Activated CD4-positive, alpha-beta T cell treated with anti-CD3 and anti-CD28 coated beads, Interleukin-2, amount 50 U/mL, for 24 hours (primary cell): ENCODE measurements at places on chromosomes 6 and 20.
A peak's percentile ranks its signal among the peaks of the same experiment; 100 is the strongest.

DNA sequence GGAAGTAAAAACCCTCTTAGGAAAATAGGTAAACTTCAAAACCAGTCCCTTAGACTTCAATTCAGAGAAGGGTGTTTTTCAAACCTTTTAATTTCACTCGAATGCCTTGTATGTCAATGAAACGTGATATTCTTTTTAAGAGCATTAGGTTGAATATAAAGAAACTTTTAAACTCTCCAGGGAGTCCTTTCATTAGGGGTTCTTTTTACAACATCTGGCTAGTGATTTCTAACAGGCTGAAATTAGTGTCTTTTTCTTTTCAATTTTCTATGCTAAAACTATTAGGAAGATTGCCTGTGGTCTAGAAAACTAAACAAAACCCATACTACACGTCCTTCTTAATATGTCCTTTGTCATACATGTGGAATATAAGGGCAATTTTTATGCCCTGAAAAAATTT lies 569.7 kb upstream of the CITED2 start:
- no peak for DNase-seq

DNA sequence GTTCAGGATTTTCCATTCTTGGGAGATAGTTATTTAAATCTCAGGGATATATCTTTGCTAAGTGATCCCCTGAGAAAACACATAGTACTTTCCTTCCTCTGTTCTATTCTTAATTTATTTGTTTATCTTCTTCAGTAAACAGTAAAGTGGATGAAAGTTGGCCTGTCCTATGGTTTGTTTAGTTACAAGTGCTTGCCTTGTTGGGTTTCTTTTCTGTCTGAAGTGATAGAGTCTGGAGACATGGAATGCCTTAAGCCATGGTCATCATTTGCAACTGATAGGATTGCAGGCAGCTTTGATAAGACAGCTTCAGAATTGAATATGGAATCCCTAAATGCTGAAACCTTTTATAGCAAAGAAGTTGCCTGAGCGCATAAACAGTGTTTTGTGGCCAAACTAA lies 4.9 kb downstream of the ADGRG6 start:
- DNase-seq: no peak

DNA sequence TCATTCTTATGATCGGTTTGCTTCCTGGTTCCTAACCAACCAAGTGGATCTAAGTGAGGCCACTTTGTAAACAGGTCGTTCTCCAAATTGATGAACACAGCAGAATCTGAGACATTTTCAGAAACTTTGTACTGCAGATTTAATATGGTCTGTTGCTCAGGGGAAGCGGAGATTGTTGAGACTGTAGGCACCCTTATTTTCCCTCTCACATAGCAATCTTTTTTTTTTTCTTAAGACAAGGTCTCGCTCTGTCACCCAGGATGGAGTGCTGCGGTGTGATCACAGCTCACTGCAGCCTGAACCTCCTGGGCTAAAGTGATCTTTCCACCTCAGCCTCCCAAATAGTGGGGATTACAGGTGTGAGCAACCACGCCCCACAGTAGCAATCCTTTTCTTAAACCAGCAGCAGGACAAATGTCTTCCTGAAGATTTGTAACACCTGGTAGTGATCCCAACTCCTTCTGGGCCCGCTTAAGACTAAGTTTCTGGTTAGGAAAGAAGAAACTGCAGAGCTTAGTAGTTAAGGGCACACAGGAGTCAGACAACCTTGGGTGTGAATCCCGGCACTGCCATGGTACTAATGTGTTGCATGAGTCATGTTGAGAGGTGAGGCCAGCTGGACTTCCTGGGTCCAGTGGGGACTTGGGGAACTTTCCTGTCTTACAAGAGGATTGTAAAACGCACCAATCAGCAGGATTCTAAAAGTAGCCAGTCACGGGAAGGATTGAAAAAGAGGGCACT lies 48.4 kb upstream of the EZR start:
- DNase-seq: no peak

GRCh38 chr20:63830841-63831588 lies at the start of gene ZBTB46:
ZBTB46 (minus strand) TSS chr20:63831264; CDS start chr20:63790757, 40,507 bp downstream.
- no peak for DNase-seq

GRCh38 chr20:4567170-4567569 lies 154.5 kb upstream of the PRND start:
- DNase-seq: no peak

- DNase-seq: no peak
Measured at GRCh38 chr6:81362246-81362645, 390.2 kb downstream of the TENT5A start.

DNA sequence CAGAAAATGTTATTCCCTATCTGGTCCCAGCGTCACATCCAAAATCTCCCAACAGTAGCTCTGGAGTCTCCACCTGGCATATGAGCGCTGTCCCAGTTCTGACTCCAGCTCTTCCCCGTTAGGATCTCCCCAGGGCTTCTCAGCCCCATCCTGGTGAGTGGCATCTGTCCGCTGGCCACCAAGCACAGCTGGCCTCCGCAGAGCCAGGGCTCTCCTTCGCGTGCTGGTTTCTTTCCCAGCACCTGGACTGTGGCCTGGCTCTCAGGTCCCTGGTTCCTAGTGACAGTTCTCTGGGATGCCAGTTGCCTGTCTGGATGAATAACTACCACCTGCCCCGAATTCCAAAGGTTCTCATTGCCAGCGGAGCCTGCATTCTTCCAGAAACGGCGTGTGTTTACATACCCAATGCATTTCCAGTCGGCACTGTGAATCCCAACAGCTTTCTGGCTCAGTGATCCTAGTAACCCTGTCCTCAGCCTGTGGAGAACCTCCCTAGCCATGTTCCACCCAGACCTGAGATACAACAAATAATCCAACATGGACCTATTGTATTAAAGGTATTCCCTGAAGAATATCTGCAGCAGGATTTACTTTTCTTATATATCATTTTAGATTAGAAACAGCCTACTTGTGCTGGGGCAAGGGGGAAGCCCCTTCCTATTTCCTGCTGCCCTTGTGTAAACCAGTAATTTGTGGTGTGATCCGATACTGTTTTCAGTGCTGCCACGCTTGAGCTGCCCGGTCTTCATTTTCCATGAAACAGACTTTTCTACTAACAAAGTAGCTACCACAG lies 69.9 kb upstream of the PDE10A start:
- DNase-seq: no peak

DNA sequence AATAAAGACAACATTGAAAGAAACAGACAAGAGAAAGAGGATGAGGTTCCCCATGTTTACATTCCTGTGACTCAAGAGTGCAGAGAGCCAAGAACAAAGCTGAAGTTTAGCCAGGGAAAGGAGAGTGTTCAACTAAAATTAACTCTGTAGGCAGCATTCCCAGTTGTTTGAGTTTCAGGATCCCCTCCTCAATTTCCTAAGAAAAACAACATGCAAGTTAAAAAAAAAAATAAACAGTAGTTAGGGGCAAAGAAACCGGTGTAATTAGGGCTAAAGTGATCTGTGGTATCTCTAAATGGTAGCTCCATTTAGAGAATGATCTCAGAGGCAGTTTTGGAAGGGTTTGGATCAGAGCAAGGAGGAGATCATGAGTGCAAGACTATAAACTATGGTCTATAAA lies 30.9 kb upstream of the RAB23 start:
- DNase-seq: no peak

GRCh38 chr20:10532361-10532760 lies 97.3 kb downstream of the SLX4IP start:
- DNase-seq: no peak

GRCh38 chr20:24978513-24978912 lies 14.0 kb downstream of the APMAP start:
- DNase-seq: no peak

- peak; percentile 45 for DNase-seq
Measured at GRCh38 chr20:13261460-13262301, 40.6 kb downstream of the ISM1 start.

- no peak for DNase-seq
Measured at GRCh38 chr6:81237226-81237625, 515.3 kb downstream of the TENT5A start.

DNA sequence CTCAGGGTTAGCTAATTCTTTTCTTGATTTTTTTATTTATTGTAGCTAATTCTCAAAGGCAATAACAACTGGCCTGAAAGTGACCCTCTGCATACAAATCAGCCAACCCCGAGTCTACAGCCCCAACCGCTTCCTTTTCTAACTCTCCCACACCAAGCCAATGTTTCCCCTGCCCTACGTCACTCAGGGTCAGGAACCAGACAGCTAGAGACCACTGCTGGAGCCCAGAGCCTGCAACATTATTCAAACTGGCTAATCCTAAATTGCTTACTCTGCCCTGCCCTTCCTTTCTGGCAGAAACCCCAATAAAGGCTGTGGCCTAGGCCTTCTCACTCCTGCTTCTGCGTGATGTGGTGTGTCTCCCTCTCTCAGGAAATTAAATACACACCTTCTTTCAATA lies 320.7 kb downstream of the CBLN4 start:
- no peak for DNase-seq

DNA sequence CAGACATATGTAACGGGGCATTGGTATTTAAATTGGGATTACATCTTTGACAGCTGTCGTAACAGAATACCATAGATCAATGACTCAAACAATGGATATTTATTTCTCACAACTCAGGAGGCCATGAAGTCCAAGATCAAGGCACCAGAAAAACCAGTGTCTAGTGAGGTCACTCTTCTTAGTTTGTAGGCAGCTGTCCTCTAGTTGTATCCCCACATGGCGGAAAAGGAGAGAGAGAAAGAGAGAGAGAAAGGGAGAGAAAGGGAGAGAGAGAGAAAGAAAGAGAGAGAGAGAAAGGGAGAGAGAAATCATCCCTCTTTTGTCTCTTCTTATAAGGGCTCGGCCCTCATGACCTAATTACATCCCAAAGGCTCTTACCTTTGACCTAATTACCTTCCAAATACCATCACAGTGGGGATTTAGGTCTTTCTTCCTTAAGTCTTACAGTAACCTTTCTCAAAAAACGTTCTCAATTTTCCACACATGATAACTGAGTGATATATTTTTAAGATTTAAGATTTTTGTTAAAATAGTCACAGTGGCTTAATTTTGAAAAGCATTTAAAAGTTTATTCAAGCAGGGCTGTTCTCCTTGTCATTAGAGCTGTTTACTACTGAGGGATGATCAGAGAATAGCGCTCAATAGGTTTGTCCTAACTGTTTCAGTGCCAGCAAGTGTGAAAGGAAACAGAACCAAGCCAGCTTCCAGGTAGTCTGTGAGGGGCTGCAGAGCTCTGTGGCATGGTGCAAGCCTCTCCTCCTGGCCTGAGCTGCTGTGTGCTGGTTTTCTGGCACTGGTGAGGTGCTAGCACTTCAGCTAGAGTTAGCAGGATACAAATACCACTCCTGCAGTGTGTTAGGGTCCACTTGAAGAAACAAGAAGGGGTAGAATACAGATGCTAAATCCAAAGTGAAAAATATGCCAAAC lies 79.0 kb downstream of the IMPG1 start:
- DNase-seq: no peak

DNA sequence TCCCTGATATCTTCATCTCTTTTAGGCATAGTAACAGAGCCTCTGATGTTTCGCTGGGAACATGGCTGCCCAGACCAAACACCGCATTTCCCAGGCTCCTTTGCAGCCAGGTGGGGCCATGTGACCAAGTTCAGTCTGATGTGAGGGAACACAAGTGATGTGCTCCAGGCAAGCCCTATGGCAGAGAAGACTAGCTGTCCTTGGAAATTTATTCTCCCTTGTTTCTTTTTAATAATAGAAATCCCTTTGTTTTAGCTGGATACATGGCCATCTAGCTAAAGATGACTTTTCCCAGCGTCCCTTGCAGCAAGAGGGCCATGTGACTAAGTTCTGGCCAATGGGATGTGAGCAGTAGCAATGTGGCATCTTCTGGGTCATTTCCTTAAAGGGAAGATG lies 30.8 kb downstream of the SLC2A10 start:
- DNase-seq: no peak

DNA sequence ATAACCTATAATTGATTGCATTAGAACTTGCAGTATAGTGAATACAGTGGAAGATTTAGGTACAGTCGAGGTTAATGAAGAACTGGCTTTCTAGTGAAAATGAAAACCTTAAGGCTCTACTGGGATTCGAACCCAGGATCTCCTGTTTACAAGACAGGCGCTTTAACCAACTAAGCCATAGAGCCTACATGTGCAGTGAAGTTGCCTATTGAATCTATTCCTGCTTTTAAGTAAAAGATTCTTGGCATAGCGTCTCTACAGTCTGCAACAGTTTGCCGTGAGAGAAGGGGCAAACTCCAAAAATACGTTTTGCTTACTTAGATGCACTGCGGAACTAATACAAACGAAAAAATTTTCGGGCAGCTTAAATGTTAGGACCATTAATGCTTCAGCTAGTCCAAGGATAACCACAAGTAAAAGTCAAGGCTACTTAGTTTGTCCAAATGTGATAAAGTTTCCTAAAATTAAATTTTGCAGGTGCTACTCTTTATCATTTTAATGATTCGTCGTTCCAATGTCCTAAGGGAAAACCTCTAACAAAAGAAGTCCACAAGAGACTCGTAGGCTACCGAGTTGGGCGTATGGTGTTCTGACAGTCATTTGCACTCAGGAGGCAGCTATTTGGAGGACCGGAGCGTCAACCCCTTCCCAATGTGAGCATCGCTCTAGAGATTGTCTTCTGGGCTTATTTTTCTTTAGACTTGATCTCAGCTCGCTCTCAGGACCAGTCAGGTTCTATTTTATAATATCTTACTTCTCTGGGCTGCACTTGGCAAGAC lies 31.3 kb upstream of the ZSCAN23 start:
- peak; percentile 41 for DNase-seq

DNA sequence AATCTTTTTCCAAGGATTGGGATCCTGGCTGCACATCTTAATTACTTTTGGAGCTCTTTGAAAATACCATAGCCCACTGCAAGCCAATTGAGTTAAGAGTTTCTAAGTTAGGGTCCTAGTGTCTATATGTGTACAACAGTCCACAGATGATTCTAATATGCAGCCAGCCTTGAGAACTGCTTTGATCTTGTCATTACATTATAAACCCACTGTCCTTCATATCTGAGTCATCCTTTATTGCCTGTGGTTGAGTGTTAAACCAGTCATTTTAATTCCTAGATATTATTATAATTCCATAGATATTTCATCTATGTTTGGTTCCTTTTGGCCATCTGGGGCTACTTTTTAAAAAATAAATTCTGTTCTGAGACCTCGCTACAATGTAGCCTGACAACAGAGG lies 24.1 kb downstream of the MCM8 start:
- no peak for DNase-seq

DNA sequence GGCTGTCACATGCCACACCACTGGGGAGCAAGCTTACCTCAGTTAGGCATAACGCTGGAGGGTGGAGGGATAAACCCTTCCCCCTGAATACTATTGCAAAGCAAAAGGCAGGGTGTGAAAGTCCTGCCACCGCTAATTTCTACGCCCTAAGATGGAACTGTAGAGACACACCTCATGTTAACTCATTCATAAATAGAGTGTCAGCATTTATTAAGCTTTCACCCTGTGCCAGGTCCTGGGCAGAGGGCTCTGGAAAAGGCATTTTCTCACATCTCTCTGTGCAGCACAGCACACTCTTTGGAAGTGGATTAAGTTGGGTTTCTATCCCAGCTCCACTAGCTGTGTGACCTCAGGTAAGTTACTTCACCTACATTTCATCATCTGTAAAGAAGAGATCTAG lies 21.8 kb downstream of the TMEM14B start:
- no peak for DNase-seq

DNA sequence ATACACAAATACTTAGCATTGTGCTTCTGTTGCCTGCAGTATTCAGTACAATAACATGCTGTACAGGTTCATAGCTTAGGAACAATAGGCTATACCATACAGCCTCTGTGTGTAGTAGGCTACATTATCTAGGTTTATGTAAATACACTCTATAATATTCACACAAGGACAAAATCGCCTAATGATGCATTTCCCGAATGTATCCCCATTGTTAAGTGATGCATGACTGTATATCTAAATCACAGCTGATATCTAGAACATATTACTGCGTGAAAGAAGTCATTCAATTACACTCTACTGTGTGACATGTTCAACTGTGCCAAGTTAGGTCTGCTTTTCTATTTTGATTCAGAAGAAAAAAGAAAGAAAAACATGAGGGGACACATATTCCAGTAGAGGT lies 633.5 kb downstream of the RFPL4B start:
- DNase-seq: no peak
